ENCODE measurements at places on chromosomes 2 and 18.

GRCh38 chr18:72866901-72867745 is 664 bp downstream of the NETO1 start:
- no peak for DNase-seq

DNA sequence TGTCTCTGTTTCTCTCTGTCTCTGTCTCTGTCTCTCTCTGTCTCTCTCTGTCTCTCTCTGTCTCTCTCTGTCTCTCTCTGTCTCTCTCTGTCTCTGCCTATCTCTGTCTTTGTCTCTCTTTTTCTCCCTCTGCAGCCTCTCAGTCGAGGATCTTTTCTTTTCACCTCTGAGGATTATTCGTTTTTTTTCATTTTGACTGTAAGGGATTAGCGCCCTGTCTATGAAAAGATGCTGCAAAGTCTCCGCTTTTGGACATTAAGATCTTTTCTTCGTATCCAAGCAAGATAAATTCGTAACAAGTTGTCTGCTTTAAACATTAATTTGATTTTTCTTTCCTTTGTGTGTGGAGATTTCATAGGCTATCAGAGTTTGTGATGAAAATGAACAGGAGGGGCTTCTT is 191.2 kb upstream of the TPO start:
- DNase-seq = no peak

DNA sequence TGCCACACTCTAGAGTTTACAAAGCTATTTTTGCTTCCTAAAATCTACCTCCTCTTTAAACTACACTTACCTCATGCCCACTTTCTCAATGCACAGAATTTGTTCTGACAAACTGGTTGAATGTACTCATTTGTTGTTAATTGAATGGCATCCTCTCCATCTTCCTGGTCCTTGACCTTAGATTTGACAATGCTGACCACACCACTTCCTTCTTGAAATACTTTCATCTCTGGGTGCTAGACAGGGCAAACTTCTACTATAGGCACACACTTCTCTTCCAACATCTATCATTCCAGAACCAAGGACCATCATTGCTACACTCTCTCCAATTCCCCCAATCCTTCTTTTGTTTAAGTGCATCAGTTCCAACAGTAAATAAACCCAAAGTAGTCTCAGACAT is 22.3 kb downstream of the ARL5A start:
- no peak for DNase-seq

- no peak for DNase-seq
These were observed 33.3 kb upstream of the FIGN start for GRCh38 chr2:163768881-163769695.

DNA sequence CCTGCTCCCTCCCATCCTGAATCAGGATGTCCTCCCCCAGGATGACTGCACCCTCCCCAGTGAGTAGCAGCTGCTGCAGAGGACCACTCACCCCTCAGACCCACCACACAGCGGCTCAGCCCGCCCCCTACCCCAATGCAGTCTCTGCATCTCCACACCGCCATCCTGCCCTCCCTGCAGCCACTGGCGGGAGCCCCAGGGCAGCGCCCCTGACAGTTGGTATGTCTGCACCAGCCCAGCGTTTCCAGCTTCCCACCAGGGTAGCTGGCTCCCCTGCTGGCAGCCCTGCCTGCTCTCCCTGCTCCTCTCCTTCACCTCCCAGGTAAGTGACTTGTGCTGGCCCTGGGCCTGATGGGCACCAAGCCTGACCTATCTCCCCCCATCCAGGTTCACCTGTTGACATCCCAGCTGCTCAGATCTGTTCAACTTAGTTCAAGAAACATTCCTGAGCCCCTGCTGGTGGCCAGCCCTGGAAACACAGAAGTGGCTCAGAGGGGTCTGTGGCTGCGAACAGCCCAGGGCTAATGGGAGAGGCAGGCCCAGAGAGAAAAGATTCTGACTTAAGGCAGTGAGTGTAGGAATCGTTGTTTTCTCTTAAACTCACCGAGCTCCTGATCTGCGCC is 117.7 kb upstream of the RAB6C start:
- DNase-seq = no peak
